ENCODE measurements at places on chromosomes 16 and 17.

DNA sequence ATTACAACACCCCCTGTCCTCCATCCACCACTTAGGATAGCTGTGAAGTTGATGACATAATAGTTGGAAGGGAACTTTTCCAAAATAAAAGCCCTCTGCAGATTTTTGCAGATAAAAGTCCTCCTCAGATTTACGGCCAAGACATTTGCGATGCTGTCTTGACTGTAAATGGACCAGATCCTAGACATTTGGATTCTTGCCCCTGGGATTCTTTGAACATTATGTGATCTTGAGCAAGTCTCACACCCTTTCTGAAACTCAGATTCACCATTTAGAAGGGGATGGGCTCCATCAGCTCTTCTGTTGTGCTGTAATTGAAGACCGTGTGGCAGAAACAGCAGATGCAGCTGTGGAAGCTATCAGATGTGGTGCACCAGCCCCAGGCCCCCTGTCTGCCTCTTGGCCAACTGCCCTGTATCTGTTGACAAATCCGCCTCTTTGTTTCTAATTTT, 153.9 kb upstream of the CACNG3 start:
- DNase-seq: no peak

DNA sequence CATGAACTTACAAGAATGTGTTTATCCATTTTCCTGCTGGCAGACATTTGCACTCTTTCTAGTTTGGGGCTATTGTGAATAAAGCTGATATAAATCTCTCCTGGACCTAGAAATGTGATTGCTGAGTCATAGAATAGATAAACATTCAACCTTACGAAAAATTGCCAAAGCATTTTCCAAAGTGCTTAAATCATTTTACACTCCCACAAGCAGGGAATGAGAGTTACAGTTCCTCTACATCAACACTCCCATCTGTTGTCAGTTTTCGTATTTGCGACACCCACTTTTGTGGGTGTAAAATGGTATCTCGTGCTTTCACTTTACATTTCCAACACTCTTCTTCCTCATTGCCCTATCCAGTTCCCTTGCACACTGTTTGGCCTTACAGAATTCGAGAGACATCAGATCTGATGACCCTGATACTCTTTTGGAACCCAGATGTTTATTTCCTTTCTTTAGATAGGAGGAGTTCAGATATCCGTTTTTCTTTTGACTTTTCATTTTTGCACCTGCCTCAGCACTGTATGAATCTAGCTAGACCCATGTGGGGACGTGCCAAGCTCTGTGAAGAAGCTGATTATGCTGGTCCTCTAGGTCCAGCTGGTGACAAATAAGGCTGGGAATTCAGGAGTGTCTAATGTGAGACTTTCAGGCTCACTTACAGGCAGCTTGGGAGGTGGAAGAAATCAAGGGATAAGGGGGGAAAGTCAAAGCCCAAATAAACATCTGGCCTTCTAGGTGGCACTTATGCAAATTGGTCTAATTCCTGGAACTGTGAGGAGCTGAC, 14.0 kb downstream of the SOX9 start:
- DNase-seq: no peak

DNA sequence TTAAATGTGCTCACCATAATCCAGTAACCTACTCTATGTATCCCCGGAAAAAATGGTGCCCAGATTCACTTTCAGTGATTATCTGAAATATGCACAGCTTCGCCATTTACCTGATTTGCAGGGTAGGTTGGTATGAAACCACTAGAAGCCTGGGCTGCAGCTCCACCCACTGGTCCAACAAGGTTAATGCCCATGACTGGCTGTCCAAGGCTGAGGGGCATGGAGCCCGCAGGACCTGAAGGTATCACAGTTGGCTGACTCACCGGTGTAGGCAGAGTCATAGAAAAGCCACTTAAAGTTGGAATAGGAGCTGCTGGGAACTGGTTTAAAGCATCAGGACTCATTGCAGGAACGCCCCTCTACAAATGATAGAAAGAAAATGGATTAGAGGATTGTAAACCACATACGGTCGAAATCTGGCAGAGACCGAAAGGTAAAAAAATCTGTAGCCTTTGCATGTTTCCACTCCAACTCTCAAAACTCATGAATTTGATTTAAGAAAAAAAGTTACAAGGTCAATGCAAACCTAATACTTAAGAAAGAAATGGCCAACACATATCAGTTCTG, 38.6 kb downstream of the SYNRG start:
- peak; percentile 18 for DNase-seq

DNA sequence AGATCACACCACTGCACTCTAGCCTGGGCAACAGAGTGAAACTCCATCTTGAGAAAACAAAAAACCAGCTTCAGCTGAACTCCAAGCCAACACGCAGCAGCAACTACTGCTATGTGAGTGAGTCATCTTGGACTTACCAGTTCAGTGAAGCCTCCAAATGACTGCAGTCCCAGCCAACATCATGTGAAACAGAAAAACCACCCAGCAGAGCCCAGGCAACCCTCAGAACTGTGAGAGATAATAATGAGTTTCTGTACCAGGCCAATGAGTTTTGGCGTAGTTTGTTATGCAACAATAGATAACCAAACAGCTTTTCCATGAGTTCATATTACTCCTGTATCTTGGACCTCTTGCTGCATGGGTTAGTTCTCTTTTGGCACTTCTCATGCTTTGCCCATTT, 23.3 kb downstream of the PHF12 start:
- peak; percentile 42 for DNase-seq

GRCh38 chr17:78729641-78730040, 52.4 kb downstream of the CYTH1 start:
- DNase-seq: no peak

DNA sequence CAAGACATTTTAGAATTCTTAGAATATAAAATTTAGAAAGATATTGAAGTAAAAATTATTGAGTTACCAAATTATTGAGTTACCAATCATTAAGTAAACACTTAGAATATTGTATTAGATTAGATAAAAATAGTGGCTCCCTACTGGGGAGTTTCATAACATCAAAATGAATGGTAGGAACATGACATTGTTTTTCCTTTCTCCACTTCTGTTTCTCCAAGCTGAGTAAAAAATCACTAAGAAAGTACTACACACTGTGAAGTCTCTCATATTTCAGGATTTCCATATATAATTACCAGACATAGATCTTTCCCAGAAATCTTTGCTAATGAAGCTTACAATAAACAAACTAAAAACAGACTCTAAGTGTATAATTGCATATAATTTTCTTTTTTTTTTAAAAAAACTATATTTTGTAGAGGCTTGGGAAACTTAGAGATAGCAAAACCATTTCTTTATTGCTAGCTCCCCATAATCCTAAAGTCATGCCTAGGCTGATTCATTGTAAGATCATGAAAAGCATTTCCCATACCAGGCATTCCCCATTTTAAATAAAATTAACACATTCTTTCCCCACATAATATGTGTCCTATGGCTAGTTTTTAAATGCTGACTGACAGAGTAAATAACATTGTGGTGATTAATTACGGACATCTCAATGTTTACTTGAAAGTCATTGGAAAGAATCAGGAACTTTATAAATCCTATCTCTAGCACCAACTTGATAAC, 1408.7 kb upstream of the GOT2 start:
- DNase-seq: no peak

GRCh38 chr16:53370827-53371226, 63.4 kb upstream of the RBL2 start:
- no peak for DNase-seq

- DNase-seq: no peak
Observed at GRCh38 chr17:6599364-6599763, 41.1 kb downstream of the KIAA0753 start.

- peak; percentile 64 for DNase-seq
Observed at GRCh38 chr16:24041834-24042631, 206.2 kb downstream of the PRKCB start.

GRCh38 chr16:80372341-80372740, 168.5 kb upstream of the DYNLRB2 start:
- DNase-seq: no peak

- DNase-seq: no peak
Observed at GRCh38 chr17:15465045-15465701, 2.2 kb downstream of the CDRT4 start.

GRCh38 chr16:57676553-57677085, 8.5 kb downstream of the ADGRG3 start:
- no peak for DNase-seq

DNA sequence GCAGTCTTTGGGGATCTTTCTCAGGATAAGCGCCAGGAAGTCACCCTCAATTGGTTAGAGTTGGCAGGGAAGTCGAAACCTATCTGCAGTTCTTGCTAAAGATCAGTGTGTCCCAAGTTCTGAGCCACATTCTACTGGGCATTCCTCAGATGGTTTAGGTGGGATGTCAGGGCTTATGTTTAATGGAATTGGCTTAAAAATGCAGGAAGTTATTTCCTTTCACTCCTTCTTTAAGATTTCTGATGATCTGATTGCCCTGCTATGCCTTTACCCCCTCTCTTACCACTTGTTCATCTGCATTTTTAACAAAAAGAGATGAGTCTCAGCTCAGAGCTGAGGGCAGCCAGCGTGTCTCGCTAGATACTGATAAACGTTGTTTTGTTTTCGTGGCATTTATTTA, 30.8 kb downstream of the FOXL1 start:
- no peak for DNase-seq

GRCh38 chr16:85557971-85558657, 55.0 kb upstream of the GSE1 start:
- DNase-seq: no peak

GRCh38 chr16:57998486-57998885, 2.0 kb downstream of the ZNF319 start:
- peak; percentile 36 for DNase-seq

- no peak for DNase-seq
Observed at GRCh38 chr16:63385714-63386432, 1349.6 kb upstream of the CDH8 start.

DNA sequence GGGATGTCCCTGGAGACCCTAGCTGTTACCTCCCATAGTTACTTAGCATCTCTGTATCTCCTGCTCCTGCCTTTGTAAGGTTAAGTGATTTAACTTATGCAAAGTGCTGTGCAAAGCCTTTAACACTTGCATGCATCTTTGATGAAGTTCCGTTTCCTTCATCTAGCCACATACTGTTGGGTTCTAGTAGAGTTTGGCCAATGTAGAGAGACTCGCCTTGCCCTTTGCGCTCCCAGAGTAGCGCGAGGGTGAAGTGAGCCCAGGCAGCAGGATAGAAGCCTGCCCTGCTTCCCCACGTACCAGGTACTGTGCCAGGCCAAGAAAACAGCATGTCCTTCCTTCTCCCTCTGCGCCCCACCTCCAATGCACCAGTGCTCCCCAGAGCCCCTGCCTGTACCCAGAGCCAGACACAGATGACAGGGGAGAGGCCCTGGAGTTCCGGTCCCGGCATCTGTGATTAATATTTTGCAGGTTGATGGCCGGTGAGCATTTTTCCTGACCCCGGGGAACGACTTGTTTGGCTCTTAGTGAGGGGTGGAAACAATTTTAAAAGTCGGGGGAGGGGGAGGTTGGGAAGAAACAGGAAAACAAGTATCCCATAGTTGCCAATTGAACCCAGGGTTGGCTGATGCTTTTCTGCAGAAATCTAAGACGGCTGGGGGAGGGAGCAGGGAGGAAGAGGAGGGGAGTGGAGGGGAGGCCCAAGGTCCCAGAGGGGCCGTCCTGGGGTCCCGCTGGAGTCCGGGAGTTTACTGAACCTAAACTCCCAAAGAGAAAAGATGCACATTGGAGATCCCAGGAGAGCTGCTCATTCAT, 13.1 kb upstream of the CDC42EP4 start:
- no peak for DNase-seq

DNA sequence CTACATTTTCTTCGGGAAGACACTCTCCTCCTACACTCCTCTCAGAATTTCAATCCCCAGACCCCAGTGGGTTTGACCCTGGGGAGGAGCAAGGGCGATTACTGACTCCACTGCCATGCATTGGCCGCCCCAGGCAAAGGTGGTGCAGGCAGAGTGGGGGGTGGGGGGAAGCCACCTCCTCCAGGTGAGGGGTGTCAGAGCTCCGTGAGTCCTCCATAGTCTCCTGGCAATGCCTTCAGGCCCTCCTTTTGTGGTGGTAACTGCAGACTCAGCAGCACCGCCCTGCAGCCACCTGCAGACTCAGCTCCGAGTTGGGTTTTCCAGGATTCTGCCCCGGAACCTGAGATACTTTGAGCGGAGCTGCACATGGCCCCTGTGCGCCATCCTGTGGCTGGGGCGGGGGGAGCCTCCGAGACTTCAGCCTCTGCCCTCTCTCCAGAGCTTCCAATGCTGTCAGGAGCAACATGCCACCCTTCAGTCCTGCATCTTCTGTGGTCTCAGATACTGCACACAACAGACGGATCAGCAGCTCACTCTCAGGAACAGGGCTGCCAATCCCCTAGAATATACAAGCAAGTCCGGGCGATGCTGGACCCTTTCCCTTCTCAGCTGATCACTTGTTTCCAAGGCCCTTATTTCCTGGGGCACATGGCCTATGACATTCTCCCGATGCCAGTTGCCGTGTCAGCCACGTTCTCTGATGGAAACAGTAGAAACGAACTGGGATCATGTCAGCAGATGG, 2.4 kb upstream of the SLC47A2 start:
- DNase-seq: no peak

DNA sequence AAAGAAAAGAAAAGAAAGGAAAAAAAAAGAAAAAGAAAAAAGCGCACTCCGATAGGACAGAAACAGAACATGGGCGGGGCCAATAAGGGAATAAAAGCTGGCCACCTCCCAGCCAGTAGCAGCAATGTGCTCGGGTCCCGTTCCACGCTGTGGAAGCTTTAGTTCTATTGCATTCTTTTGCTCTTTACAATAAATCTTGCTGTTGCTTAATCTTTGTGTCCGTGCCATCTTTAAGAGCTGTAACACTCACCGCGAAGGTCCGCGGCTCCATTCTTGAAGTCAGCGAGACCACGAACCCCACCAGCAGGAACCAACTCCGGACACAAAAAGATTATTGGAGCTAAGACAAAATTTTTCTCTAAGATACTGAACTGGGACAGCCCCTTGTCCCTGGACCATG, 3.1 kb upstream of the ARL5C start:
- no peak for DNase-seq

DNA sequence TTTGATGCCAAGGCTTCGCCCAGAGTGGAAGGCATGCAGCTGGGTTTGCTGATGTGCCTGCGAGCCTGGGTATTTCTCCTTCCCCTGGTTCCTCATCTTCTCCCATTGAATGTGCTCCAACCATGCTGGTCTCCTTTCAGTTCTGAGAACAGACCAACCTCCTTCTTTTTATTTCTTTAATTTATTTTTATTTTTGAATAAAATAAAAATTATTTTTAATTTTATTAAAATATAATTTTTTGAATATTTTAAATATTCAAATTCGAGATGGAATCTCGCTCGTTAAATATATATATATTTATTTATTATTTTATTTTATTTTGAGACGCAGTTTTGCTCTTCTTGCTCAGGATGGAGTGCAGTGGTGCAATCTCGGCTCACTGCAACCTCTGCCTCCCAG, 30.2 kb upstream of the GPRC5B start:
- no peak for DNase-seq
